ENCODE measurements at places on chromosomes 7 and 10.

DNA sequence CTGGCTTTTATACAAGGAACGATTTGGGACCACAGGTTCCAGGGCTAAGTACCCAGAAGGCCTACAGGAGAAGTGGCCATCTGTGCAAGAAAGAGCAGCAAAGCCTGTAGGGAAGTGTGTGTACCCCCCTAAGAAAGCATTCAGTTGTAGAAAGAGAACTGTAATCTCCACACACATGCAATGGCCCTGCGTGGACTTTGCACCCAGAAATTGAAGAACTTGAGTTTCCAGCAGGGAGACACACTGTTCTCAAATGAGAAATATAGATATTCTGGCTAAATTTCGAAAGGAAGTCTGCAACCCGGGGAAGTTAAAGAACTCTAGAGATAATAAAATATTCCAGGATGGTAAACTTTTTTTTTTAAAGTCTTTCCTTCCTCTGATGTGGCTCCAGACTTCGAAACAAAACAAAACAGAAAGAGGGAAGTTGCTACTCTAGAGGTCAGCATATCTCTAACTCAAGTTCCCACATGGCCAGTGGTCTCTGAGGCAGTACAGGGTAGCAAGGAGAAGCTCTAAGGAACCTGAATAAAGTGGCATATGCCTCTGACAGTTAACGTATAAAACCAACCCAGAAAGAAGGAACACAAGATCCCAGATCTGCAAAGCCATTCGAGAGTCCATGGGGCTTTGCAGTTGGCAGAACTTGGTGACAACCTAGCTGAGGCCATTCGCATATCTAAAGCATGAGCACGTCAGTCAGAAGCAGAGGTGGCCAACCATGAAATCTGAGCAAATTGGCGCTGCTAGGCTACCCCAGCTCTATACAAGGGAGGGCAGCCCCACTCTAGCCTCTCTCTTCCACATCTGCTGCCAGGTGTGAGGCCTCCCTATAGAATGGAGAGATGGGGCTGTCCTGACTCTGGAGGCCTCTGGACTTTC, 56.6 kb downstream of the ELMO1 start:
- DNase-seq: no peak

DNA sequence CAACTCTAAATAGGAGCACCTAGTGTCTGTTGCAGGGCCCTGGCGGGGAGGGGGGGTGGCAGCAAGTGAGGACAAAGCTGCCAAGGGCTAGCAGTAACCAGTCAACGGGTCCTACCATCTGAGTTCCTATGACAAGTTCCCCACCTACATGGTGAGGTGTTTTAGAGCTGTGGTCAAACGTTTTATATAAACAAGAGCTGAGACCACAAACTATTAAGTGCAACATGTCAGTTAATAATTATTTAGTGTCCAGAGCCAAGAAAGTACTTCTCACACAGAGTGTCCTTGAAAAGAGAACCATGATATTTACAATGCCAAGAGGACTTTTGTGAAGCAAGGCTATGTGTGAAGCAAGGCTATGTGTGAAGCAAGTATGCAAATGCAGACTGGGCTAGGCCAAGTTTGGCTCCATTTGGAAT, 434.7 kb downstream of the TNS3 start:
- no peak for DNase-seq

GRCh38 chr10:116287906-116288501, 15.0 kb upstream of the GFRA1 start:
- DNase-seq: peak; percentile 36

GRCh38 chr10:103394180-103394579, 2.1 kb downstream of the ATP5MK start:
- DNase-seq: no peak

DNA sequence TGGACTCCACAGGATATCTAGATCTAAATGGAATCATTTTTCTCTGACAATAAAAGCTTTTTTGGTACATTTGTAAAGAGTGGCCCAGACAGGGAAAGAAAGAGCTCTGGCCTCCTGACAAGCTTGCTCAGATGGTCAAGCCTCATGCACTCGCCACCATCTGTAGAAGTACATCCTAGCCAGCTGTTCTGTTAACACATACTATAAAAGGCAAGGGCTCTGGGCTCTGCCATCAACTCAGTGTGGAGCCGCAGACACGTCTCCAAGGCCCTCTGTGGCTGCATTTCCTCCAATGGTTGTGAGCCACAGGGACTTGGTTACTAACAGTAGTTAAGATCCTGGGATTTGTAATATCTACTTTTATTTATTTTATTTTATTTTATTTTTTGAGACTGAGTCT, 70.8 kb upstream of the KDM7A start:
- DNase-seq: no peak

DNA sequence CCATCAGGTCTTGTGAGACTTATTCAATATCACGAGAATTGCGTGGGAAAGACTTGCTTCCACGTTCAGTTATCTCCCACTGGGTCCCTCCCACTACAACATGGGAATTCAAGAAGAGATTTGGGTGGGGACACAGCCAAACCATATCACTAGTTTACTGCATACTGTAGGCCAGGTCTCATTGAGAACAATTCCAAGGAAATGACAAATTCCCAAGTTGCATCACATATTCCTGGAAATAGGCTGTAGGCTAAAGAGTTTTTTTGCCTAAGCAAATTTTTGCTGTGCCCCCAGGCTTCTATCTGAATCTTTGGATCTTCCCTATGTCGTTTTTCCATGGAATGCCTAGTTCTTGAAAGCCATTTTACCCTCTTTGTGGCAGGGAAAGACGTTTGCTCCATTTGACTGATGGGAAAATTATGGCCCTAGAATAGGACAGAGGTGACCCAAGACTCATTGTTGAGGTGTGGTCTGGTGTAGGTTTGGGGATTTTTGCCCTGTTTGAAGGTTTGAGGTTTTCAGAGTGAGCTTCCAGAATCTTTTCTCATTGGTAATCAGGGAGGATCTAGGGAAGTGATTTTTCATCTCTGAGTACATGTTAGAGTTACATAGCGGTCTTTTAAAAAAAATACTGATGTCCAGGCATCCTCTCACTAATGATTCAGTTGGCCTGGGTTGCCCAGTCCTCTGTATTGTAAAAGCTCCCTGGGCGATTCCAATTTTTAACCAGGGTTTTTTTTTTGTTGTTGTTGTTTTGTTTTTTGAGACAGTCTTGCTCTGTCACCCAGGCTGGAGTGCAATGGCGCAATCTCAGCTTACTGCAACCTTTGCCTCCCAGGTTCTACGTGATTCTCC, 44.4 kb downstream of the TACR2 start:
- no peak for DNase-seq

- no peak for DNase-seq
Observed at GRCh38 chr10:79376751-79377556, 29.7 kb downstream of the PPIF start.

GRCh38 chr7:125136755-125137532, 207.3 kb upstream of the POT1 start:
- no peak for DNase-seq

- DNase-seq: no peak
Observed at GRCh38 chr7:104775531-104775930, 238.5 kb upstream of the KMT2E start.

- no peak for DNase-seq
Observed at GRCh38 chr10:30182191-30183054, 123.0 kb upstream of the JCAD start.

DNA sequence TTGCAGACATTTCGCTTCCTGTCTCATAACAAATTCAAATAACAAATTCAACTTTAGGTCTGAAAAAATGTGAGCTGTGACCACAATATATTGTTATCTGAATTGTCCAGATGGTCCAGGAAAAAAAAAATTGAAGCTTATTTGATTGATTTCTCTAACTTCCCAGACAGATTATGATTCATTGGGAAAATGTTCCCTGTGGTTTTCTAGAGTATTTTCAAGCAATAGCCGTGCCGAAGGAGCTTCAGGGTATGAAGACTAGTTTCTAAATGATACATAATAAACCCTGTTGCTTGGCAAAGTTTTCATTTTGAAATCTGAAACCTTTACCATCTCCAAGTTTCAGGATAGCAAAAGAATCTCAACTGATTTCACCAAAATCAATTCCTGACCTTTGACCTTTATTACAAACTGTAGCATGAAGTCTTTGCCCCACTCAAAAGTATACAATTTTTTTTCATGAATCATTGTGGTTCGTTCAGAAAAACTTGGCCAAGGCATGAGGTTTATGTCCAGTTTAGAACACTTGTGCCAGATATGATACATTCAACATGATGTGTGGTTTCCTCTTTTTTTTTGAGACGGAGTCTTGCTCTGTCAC, 109.9 kb downstream of the JCAD start:
- no peak for DNase-seq

- DNase-seq: no peak
Observed at GRCh38 chr7:99121496-99122021, 22.3 kb downstream of the SMURF1 start.

GRCh38 chr7:88243345-88243909, 23.6 kb upstream of the SRI start:
- DNase-seq: no peak

GRCh38 chr7:73773700-73774517, 3.8 kb upstream of the CLDN3 start:
- no peak for DNase-seq

DNA sequence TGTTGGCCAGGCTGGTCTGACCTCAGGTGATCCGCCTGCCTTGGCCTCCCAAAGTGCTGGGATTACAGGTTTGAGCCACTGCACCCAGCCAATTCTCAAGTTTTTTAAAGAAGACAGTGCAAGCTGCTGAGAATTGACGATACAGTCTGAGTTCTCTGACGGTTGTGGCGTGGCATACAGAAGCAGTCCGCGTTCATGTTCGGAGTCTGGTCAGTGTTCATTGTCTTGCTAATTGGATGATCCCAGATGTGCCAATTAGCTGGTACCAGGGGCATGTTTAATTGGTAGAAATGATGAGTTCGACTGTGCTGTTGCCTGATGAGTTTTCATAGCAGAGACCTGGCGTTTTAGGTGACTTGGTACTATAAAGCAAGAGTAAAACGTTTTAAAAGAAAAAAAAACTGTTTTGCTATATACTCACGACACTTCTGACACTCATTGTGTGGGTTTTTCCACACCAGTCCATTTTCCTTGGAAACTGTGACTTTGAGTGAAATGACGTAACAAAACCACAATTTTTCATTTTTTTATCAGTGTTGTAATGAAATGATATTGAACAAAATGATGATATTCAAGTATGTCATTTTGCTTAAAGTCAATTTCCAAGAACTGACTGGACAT, 32.3 kb downstream of the CAMK1D start:
- no peak for DNase-seq

DNA sequence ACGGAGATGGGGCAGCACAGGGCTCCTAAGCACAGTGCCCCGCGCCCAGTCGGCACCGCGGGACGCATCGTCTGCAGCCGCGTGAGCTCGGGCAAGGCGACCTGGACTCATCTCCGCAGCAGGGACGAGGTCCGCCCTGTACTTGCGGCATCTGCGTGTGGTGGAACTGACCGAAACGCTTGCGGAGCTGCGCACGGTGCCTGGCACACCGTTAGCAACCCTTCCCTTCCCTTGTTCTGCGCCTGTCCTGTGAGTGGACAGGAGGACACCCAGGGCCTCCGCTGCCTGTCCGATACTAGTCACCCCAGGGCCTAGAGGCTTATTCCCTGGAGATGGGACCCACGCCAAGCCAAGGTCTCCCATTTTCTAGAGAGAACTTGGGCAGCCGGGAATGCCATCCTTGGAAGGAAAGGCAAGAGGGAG, 98.5 kb downstream of the WDR11 start:
- no peak for DNase-seq

DNA sequence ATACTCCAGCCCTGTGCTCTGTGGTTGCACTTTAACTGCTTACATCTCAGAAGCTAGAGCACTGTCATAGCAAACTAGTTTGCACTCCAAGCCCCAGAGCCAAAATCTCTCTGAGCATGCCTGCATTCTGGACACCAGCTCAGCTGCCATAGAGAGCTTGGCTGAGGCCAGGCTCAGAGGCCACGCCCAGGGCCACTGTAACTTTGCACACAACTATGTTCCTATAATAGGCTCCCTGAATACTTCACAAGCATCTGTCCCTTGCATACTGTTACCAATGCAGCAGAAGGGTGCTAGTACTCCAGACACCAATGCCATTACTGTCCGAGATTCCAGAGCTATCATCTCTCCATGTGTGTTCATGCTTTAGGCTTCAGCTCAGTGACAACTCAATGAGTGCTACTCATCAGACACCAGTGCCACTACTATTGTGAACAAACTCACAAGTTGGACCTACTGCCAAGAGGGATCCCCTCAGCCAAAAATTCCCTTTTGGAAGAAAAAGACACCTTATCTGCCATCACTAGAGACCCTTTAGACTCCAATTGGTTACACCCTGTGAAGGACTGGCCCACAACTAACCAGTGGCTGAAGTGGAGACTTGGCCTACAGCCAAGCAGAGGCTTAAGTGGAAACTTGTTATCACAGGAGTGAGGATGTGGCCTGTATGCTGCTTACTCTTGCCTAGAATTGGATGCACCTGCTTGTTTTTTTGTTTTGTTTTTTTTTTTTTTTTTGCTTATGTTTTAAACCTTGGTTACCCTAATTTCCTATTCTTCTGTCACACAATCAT, 211.6 kb upstream of the MAGI2 start:
- no peak for DNase-seq

DNA sequence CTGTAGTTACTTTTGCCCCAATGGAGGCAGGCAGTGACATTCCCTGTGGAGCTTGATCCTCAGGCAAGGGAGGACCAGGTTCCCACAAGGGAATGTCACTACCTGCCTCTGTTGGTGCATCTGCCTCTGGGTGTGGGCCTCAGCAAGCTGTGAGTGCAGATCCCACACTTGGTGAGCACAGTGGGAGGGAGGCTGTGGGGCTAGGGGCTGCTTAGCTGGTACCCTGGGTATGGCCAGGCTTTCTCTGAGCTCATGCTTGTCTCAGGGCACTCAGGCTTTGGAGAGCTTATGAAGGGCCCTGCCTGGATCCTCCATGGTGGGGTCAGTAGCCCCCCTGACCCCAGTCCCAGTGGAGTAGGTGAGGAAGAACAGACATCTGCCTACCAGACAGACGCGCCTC, 16.2 kb upstream of the ZNF488 start:
- no peak for DNase-seq

GRCh38 chr7:90560730-90561129, 35.4 kb upstream of the CDK14 start:
- no peak for DNase-seq

DNA sequence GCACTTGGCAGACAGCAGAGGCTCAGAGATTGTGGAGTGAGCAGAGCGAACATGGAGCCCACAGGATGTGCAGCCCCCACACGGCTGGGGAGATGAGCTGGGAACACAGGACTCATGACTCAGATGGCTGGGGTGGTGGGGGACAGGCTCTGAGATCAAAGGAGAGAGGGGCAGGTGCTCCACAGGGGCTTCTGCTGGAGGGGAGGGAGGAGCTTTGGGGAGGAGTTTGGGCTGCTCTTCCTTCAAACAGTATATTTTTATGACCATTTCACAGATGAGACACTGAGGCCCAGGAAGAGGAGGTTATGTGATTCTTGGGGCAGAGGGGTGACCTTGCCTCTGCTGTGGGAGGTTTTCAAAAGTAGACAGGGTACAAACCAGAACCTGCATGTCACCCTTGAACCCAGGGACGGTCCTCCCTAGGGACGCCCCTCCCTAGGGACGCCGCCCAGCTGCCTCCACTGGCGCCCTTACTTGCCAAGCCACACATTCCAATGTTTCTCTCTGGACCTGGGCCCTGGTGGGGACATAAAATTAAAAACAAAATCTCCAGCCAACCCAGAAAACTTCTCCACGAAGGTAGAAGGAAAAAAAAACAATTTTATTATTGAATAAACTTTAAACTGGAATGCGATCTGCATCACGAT, 981 bp upstream of the CRYGN start:
- DNase-seq: no peak

- no peak for DNase-seq
Observed at GRCh38 chr7:19491821-19492452, 216.9 kb downstream of the POLR1F start.
